ENCODE measurements at places on chromosomes 1 and 21.

- no peak for DNase-seq
Observed at GRCh38 chr1:212161231-212161781, 123.9 kb upstream of the PPP2R5A start.

DNA sequence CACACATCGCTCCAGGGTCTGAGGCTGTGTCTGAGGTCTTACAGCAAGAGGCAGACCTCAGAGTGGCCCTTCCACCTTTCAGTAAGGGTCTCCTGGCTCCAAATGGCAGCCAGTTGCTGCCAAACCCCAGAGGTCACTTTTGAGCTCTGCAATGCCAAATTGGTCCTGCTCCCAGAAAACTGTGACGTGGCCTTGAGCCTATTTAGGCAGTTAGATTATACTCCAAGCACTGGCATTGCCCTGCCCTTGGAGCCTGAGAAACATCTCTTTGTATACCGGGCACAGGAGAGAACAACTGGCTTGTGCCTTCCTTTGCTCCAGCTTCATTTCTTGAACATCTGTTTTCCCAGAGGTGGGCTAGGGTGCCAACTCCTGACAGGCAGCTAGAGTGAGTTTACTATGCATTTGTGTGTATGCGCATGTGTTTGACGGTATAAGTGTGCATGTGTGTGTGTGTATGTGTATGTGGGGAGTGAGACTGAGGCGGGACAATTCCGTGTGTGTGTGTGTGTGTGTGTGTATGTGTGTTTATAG is 134.5 kb downstream of the IER5 start:
- no peak for DNase-seq

DNA sequence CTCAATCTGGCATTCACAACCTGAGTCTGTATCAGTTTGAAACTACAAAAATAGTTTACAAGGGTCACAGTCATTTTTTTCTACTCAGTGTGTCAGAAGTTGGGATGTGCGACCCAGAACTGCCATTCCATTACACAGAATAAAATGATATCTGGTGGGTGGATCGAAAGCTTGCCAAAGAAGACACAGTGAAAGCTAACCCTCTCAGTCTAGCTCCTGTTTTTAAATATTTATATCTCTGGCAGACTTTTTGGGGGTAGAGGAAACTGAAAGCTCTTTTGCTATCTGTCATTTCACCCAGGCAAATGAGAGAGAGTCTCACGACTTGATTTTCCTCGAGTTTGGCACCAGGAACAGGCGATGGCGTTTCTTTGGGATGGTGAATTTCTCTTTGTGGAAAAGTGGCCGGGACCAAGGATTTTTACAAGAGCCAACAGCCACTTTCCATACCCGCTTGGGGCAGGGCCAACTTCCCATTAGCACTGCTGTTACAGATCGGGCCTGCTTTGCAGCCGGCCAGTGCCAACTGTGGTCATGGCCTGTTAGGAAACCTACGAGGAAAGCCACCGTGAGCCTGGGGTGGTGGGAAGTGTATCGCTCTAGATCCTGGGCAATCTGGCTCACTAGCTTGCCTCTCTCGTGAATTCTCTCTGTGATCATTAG is 185.5 kb upstream of the NFIA start:
- no peak for DNase-seq

DNA sequence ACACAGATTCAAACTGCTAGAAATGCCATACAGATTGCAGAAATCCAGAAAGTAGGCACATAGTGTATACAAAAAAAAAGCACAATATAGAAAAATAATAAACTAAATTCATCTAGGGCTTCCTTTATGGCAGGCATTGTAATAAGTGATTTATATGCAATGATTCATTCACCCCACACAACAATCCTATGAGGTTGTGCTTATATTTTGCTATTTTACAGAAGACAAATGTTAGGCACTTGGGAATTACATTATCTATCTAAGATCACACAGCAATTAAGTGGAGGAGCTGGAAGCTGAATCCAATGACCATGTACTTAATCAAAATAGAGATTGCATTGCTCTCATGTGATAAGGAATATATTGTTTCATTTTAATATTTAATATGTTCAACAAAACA is 225.7 kb upstream of the KCNK2 start:
- no peak for DNase-seq

DNA sequence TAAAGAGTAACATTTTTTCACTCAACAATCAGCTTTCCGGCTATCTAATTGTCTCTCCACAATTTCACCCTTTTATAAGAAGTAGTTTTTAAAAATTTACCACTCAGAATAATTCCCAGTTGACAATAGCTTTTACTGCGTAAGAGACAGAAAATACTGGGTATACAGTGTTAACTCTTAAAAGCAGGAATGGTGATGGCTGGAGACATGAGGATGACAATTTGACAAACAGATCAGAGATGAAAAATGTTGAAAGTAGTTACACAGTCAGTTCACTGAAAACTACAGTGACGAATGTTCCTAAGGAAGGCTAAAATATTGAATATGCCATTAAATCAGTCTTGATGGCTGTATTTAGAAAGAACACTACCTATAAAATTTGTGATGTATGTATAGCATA is 1146.8 kb upstream of the B3GALT2 start:
- DNase-seq, result no peak

DNA sequence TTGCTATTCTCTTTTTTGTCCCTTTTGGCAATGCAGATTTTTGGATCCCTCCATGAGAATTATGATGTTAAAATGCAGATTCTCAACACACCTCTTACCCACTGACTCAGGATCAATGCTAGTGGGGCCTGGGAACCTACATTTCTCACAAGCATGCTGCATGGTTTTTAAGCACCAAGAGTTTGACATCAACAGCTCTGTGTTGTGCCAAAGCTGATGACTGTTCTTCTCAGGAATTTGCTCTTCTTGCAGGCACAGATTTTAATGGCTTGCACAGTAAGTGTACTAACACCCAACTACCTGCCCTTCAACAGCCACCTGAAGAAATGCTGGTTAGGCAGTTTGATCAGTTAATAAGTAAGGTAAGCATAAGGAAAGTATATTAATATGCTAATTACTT is 468.7 kb downstream of the PTBP2 start:
- DNase-seq, result no peak

GRCh38 chr1:107871687-107872395 is 93.1 kb downstream of the VAV3 start:
- DNase-seq, result no peak

- DNase-seq, result no peak
Observed at GRCh38 chr1:32150847-32151246, 28.6 kb upstream of the TXLNA start.

DNA sequence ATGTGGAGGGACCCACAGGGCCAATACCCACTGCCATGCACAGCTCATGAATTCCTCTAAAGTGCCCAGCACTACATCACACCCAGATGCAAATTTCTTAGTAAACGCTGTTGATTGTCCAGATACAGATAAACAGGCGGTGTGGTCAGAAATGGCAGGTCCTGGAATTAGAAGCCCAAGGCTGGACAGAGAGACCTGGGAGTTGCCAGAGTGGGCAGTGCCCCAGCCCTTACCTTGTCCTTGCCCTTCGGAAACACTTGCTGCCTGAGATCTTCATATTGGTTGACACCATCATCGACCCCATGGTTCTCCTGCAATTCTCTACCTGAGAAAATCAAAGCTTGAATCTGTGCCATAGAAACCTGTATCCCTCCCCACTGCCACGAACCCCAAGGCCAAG is 149.3 kb upstream of the ETV3 start:
- no peak for DNase-seq

GRCh38 chr1:212712451-212713303 is 13.0 kb upstream of the BATF3 start:
- no peak for DNase-seq

DNA sequence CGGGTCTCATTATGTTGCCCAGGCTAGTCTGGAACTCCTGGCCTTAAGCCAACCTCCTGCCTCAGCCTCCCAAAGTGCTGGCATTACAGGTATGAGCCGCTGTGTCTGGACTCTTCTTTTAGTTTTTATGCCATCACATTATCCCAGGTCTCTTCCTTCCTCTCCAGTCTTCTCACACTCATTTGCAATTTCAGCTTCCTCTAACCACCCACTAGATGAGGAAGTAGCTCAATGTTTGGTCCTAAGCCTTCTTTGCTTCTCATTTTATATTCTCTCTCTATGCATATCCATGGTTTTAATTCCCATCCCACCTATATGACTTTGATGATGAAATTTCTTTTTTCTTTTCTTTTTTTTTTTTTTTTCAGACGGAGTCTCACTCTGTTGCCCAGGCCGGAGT is 3.1 kb upstream of the ZBTB8A start:
- DNase-seq, result no peak

DNA sequence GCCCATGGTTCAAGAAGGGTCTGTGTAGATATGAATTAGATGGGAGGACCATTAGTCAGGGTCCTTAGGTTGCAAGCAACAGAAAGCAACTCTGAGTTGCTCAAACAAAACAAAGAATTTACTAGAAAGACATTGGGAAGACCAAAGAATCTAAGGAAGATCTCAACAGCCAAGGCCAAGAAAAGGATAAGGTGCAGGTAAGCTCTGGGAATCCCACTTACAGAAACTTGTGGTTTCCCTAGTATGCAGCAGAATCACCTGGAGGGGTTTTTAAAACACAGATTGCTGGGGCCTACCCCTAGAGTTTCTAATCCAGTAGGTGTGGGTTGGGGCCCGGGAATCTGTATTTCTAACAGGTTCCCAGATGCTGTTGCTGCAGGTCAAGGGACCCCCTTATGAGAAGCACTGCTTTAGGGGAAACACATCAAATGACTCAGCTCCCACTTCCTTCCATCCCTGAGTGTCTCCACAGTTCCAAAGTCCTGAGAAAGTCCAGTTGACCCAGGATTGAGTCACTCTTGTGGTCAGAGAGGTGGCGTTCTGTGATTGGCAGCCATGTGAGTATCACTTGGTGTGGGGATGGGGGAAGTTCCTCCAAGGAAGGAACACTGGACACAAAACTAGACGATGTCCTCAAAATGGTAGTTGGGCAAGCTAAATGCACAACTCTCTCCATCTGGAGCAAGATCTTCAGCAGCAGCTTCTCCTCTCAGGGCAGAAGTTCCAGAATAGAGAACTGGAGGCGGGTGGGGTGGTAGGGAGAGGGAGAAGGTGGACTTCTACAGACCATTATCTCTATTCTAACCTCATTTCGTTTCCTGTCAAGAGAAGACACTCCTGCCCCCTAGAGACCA is 24.2 kb upstream of the EYA3 start:
- DNase-seq, result no peak

DNA sequence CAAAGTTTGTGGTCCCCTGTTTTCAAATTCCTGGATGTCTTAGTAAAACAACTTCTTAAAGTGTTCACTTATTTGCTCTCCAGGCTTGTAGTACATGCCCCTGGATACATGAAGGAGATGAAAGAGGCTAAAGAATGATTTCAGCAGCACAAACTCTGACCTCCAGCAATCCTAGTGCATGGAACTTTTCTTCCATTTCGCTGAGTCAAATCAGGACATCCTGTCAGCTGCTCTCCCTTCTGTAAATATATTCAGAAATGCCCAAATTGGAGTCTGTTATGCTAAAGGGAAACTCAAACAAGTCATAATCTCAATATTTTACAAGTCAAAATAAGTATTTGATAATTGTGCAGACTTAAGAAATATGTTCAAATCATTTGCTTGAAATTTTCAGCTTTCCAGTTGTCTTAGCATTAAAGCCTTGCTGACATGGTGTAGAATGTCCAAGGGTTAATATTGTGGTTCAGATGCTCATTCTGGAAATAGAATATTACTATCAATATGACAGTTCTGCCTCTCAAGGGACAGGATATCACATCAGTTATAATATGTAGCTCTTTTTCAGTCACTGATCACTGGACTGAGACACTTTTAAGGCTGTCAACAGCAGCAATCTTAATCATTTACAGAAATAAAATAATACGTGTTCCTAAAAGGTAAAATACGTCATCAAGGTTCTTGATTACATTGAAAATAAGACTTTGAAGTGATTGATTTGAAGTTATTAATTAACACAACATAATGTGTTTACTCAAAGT is 1157.3 kb downstream of the PLA2G4A start:
- DNase-seq, result no peak

DNA sequence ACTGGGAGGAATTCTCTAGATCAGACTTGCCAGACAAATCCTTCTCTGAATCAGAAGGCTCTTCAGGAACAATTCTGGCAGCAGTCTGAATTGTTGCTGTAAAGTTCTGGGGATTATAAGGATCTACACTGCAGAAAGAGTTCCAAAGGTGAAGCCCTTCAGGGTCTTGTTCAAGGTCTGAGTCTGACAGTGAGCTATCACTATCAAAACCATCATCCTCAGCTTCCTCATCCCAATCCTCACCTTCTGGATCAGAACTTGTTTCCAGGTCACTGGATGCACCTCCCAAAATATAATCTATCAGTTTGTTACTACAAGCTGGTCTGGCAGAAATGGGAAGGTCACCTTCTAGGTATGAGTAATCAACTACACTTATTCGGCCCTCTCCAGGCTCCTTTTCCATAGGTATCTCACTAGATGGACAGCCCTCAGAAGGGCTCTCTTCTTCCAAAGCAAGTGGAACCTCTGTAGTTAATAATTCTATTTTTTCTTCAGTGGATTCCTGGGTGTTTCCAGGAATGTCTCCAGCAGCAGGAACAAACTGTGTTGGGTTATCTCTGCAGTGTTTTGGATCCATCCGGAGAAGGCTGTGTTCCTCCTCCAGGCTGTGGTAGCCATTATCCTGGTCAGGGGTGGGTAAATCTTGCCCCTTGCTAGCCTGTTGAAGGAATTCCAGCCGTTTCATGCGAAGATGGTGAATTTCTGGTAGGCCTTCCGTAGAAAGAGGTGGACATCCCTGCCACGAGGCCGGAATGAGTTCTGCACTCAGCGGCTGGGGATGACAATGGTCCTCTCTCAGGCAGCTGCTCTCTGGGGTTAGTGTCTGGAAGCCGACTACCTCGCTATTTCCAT is 1.6 kb downstream of the PPP1R15B start:
- DNase-seq, result no peak

- DNase-seq, result no peak
Observed at GRCh38 chr1:218524526-218524925, 179.4 kb downstream of the TGFB2 start.

GRCh38 chr1:204266504-204267034 is 52.8 kb upstream of the GOLT1A start:
- DNase-seq, result no peak

- DNase-seq, result no peak
Observed at GRCh38 chr1:43801203-43801602, 93.9 kb downstream of the ST3GAL3 start.

- no peak for DNase-seq
Observed at GRCh38 chr1:10615332-10615731, 140.6 kb downstream of the PEX14 start.

GRCh38 chr1:16243936-16244649 is 7.1 kb upstream of the CPLANE2 start:
- DNase-seq, result peak; percentile 63

DNA sequence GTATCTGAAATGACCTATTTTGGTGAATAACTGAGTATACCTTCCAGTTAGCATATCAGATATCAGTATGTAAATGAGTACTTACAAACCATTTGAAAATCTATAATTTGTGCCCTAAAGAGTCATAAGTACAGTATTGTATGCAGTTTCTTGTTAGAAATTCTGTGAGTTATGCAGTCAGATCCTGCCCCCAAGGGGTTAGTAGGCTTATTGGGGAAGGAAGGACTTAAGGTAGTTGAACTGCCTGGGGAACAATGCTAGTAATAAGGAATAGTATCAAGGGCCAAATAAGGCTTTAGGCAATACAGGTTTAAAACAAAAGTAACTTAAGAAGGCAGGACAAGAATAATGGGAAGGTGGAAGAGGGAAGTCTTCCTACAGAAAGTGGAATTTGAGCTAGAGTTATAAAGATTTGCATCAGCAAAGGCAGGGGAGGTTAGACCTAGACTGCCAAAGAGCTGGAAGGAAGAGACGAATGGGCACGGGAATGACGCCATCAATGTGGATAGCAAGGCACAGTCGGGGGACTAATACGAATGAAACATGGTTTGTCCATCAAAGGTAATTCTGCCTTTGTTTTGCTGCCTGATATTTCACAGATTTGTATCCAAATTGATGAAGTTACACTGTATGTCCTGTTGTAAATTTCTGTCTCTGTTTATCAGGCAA is 182.9 kb upstream of the DPYD start:
- no peak for DNase-seq
